ENCODE measurements at places on chromosomes 7 and 10.
A peak's percentile ranks its signal among the peaks of the same experiment; 100 is the strongest.

- DNase-seq, result no peak
Observed at GRCh38 chr10:7532723-7533498, 122.1 kb upstream of the SFMBT2 start.

DNA sequence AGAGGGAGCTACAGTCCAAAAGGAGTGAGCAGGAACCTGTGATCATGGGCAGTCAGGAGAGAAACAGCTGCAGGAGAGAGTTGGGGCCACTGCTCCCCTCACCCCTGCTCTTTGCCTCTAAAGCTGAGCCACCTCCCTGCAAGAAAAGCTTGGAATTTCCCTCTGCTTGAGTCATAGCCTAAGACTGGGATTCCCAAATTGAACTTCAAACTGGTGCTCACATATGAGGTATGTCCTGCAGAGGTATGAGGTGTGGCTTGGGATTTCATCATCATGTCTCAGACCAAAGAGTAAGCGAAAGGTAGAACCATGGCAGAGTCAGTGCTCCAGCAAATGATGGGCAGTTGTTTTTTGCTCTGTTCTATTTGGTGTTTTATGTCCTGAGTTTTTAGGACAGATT, 237.1 kb upstream of the NRP1 start:
- no peak for DNase-seq

- peak; percentile 91 for DNase-seq
Observed at GRCh38 chr7:1912593-1913465, 242.8 kb downstream of the ELFN1 start.

DNA sequence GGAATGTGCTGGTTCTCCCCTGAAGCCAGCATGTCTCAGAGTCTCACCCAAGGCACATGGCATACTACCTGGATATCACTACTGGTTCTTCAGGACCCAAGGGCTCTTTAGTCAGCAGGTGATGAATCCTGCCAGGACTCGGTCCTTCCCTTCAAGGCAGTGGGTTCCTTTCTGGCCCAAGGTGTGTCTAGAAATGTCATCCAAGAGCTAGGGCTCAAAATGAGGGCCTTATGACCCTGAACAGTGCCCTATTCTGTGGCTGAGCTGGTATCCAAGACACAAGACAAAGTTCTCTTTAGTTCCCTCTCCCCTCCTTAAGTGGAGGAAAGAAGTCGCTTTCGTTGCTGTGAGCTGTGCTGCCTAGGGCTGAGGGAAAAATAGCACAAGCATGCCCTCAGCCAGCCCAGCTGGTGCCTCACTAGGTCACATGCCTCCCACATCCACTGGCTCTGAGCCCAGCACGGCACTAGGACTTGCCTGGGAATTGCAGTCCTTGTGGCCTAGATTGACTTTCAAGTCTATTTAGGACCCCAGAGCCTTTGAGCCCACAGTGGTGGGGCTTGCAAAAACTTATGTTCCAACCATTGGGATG, 106.0 kb downstream of the BMS1 start:
- DNase-seq, result no peak

DNA sequence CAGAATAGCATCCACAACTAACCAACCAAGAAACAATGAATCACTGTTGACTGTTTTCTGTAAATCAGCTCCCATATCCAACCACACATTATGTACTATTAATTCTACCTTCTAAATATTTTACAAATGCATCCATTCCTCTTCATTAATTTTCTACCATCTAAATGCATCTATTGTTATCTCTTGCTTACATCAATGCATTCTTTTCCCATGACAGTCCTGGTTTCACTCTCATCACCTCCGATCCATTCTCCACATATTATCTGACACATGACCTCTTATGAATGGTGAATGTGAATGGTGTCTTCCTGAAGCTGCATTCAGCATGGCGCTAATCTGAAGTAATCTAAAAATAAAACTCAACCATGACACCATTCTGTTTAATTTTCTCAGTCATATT, 153.8 kb upstream of the CALCR start:
- no peak for DNase-seq

DNA sequence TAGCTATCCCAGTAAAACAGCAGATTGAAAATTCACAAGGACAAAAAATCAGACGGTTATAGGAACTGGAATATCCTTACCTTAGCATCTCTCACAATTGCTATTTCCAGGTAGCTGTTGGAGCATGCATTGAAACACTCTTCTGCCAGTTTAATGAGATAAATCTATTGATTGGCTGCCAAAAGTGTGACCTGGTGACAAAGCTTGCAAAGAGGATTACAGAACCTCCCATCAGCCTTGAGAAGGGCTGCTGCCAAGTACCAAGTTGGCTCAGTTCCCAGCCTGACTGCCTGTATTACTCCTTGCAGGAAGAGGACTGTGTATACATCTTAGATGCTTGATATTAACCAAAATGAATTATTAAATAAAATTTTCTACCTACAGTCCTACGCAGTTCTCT, 5.1 kb downstream of the PRLHR start:
- DNase-seq, result no peak

GRCh38 chr7:18762189-18762588, 266.6 kb downstream of the HDAC9 start:
- DNase-seq, result peak; percentile 85

DNA sequence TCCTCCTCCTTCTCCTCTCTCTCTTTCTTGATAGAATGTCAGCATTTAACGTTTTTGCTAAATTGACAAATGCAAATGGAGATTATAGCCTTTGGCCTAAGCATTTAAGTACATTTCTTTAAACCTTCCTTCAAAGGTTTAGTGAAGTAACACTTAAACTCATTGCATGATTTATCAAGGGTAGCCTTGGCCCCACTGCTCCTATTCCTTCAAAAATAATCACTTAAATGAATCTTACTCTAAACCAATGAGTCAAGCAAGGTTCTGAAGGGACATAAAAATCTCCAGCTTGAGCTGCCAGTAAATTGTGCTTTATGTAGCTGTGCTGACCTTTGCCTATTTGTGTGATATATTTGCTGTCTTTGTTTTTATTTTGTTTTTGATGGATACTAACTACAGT, 358.5 kb upstream of the AKR1E2 start:
- no peak for DNase-seq

GRCh38 chr10:24483701-24484100, 240.0 kb downstream of the ARHGAP21 start:
- peak; percentile 71 for DNase-seq

GRCh38 chr7:127976056-127976737, 55.0 kb downstream of the LRRC4 start:
- peak; percentile 12 for DNase-seq

DNA sequence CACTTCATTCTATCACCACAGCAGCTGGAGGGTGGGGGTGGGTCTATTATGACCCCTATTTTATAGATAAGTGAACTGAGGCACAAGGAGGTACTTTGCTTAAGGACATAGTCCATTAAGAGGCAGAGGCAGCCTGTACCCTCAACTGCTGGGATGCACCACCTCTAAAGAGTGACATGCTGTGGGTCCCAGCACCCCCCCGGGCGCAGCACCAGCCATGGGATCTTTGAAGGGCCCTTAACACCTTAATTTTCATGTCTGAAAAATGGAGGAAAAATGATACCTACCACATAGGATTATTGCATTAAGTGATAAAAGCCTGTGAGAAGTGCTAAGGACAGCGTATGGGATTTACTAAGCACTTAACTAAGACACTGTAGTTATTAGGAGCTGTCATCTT, 15.4 kb downstream of the ADCYAP1R1 start:
- no peak for DNase-seq

- peak; percentile 68 for DNase-seq
Observed at GRCh38 chr10:67612577-67613537, 83.1 kb downstream of the CTNNA3 start.

Measured in astrocyte of the spinal cord (primary cell).